Renal cortical epithelial cell (primary cell): ENCODE measurements at places on chromosomes 12 and 14. TPM values are rescaled to one million over a fixed set of nuclear protein-coding genes. Genes with fewer than 3 reads are reported as not detected.

DNA sequence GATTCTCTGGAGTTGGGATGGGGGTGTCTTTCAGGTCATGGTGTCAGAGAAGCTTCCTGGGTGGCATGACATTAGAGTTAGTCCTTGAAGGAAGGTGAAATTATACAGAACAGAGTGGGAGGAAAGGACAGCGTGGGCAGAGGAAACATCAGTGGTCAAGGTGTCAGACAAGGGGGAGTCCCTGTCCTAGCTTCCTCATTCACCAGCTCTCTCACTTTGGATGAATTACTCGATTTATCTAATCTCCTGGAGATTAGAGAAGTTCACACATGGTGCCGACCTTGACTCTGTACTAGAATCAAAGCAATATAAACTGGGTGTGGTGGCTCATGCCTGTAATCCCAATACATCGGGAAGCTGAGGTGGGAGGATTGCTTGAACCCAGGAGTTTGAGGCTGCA lies 492.9 kb downstream of the VRK1 start:
- no peak for DNase-seq

DNA sequence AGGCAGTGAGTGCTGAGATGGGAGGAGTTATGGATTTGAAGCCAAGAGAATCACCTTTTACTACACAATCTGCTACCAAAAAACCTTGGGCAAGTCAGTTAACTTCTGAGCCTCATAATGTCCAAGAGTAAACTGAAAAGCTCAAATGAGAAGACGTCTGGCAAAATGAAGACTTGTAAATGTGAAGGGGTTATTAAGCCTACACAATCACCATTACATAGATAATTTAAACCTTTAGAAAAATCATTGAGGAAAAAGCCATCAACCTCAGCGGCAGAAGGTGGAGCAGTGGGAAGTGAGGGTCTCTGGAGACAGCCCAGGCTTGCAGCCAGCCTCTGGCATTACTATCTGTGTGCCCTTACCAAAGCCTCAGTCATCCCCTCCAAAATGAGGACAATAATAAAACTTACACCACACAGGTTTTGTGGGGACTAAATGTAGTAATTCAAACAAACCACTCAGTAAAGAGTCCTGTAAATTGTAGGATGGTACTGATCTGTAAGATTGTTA lies 50.5 kb upstream of the CCDC175 start:
- no peak for DNase-seq

- DNase-seq = peak; percentile 82
Observed at GRCh38 chr12:52370926-52371608, 3.8 kb upstream of the KRT85 start.

DNA sequence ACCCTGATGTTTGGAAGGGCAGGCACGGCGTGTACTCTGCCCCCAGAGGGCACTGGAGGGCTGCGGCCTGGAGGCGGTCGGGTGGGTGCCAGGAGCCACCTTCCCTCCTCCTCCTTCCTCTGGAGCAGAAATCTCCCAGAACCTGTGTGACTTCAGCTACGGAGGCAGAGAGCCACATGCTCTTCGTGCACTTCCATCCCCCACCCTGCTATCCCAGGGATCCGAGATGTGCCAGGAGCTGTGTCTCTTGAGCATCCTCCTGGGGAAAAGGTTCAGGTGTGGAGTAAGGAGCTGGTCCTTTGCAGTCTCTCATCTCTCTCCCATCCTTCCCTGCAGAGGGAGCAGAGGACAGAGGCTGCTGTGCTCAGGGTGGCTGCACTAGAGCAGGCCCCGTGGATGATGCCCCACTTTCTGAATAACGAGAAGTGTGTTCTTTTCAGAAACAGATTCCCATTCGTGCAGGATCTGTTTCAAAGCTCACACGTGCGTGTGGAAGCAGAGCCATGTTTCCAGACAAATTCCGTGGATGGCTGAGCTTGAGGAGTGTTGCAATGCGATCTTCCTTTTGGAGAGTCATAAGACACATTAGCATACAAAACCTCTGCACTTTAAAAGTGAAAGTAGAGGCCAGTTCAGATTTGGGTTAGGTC lies 162.9 kb downstream of the ADGRD1 start:
- peak; percentile 37 for DNase-seq

The KRT2 gene
- total RNA-seq = not detected in 2 replicates

The NID2 gene
- total RNA-seq = 20.3 and 106 TPM in 2 replicates

- peak; percentile 81 for DNase-seq
Observed at GRCh38 chr14:21063479-21063878, 5.9 kb downstream of the RNASE8 start.
